ENCODE measurements at places on chromosomes 6 and 20.

- no peak for DNase-seq
Observed at GRCh38 chr6:23659125-23659524, 466.9 kb upstream of the NRSN1 start.

DNA sequence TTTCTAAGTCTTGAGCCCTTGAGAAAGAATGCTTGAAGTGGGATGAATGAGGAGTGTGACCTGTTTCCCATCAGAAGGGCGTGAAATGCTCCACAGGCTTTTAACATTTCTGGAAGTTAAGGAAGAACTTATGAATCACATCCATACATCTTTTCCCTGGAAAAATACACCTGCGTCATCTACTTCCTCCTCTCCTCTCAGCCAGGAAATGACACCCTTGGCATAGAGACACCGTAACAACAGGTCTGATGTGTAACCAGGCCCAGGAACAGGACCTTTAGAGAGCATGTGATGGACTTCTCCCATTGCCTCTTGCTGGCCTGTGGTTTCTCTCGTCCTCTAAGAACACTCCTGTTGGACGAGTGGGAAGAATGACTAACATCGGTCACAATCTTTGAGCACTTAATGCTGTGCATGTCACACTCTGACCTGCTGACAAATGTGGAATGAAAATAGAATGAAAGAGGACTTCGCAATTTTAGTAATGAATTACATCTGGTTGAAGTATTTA is 28.5 kb upstream of the CITED2 start:
- no peak for DNase-seq

DNA sequence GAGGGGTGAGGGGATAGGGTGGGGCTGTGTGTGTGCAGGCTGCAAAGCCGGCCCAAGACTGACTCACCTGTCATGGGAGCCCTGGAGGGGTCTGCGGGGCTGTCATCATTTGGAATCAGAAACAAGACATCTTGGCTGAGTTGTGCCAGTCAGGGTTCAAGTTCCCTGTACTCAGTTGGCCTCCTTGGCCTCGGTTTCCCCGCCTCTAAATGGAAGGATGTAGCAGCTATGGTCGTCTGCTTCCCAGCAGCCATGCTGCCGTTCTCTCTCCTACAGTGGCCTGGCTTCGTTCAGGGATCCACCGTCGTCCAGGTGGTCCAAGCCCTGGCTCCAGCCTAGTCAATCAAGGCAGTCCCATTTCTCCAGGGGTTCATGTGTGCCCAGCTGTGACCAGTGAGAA is 83.6 kb upstream of the PMEPA1 start:
- no peak for DNase-seq

DNA sequence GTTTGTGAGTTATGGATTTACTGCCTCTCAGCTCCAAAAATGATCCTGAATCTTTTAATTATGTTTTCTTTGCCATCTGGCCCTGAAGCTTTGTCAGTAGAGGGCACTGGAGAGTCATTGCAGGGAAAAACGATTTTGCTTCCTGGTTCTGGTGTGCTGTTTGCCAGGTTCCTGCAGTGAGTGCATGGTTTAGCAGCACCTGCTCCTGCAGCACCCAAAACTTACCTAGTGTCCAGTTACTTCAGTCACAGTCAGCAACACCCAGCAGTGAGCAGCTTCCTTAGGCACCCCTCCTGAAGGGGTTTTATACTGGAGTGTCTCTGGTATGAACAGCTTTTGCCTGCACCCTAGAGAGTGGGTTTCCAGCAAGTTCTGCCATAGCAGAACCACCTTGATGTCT is 6.0 kb upstream of the TRIM26 start:
- no peak for DNase-seq

DNA sequence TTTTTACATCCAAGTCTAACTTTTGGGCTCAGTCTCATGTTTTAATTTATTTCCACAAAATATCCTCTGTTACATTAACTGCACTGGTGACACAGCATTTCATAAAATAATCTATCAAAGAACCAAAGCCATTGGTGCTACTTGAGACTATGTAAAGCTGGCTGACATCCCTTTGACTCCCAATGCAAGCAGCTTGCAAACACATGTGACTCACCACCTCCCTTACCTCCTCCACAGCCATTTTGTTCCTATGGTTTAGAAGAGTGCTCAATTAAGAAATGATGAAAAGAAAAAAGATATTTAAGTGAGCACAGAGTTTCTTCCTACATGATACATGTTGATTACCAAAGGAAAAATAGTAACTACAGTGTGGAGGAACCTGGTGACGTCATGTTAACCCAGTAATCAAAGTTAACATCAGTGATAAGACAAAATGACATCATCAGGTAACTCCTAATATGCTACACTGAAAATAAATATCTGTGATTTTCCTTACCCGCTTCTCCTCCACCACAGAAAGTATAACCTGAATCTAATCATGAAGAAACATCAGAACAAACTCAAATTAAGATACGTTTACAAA is 53.3 kb upstream of the LGSN start:
- no peak for DNase-seq

DNA sequence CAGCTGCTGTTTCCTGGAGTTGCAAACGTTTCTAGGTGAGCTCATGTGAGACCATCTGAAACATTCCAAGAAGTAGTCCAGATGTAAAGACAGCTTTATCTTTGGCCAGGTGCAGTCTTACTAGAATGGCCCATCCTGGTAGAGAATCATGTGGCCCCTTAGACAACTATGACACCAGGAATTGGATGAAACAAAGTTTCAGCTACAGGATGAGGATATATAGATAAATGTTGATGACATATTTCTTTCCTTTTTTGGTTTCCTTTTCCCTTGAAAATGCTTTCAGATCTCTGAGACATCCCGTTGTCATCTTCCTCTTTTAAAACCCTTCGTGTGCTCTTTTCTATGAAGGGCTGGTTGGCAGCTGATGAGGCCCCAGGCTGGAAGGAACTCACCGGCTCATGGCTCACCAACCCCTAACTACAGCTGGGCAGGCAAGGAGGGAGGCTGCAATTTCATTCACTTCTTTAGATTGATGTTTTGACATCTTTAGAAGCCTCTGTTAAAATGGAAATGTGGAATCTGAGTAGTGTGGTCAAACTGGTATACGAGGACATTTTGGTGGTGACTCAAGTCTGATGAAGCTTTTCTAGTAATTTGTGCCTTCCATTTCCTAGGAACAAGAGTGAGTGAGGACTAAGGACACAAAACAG is 167.9 kb upstream of the TNFAIP3 start:
- DNase-seq, result no peak

DNA sequence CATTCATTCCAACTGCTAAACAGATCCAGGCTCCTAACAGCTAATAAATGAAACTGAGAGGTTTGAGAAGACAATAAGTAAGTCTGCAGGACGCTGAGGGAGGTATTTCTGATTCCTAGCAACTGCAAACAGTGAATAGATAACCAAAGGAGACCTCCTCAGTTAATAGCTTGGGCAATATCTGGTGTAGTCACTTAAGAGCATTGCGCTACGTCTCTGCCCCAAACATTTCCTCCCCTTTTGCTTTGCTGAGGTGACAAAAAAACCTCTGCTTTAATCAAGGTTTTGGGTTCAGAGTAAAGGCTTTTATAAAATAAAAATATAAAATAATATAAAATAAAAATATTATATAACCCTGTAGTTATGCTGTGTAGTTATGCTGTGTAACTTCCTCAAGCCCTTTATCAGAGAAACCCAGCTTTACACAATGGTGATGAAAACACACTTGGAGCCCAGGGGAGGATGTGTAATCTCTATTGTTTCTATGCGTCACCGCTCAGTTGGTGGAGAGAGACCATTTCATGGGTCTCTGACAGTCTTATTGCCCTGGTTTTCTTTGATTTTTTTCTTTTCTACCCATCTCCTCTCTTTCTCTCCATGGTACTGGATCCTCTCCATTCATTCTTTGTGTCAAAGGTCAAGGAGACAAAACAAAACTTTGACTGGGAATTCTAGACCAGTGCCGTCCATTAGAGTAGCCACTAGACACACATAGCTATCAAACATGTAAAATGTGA is 18.9 kb upstream of the CALHM5 start:
- DNase-seq, result no peak

GRCh38 chr6:25218346-25218745 is 60.8 kb upstream of the CARMIL1 start:
- DNase-seq, result no peak

DNA sequence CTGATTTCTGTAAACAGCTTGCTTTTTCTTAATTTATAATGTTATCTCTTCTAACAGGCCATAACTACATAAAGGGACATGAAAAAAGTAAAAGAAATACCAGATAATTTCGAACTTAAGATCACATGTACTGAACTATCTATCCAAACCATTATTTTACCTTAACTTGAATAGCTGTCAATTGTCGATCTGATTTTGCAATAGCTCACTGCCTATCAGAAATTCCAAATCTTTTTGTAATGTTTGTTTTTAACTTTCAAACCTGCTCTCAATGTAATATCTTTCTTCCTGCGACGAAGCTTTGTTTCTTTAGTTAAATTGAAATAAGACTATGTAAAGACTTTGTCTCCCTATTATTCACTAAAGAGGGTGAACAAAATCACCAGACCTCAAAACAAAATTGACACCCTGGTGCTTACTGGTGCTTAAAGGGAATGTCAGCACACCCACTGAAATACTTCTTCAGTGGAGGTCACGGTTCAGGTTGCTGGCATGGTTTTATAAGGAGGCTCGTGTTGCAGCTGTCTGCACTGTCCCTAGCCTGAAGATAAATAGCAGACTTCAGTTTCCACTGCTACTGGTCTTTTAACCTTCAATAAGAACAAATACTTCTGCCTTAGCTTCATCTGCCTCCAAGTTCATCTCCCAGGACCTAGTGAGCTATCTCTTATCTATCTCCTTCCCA is 117.5 kb upstream of the QKI start:
- peak; percentile 55 for DNase-seq

GRCh38 chr6:63882208-63882607 is 246.6 kb downstream of the PHF3 start:
- no peak for DNase-seq

- no peak for DNase-seq
Observed at GRCh38 chr6:91240878-91241603, 654.2 kb upstream of the MAP3K7 start.

DNA sequence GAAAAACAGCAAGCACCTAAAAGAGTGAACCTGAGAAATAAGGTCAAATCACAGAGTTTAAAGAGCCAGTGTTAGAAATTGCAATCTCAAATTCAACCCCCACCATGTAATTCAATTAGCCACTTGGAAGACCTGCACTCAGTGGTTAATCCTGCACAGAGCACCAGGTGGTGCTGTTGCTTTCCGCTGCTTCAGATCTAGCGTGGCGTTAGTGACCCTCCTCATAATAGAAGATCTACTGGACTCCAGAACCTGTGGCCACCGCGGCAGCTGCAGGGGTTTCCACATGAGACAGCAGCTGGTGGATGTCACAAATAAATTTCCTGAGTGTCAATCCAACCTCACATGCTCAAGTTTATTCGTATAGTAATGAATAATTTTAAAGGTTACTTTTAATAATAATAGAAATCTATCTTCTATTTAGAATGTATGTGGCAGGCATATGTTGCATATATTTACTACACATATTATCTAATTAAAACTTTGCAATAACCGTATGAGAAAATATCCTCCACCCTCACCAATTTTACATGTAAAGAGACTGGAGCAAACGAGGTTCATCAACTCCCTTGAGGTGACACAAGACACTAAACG is 84.4 kb downstream of the SYNE1 start:
- DNase-seq, result peak; percentile 74

GRCh38 chr6:235763-236360 is 56.4 kb upstream of the DUSP22 start:
- DNase-seq, result no peak

DNA sequence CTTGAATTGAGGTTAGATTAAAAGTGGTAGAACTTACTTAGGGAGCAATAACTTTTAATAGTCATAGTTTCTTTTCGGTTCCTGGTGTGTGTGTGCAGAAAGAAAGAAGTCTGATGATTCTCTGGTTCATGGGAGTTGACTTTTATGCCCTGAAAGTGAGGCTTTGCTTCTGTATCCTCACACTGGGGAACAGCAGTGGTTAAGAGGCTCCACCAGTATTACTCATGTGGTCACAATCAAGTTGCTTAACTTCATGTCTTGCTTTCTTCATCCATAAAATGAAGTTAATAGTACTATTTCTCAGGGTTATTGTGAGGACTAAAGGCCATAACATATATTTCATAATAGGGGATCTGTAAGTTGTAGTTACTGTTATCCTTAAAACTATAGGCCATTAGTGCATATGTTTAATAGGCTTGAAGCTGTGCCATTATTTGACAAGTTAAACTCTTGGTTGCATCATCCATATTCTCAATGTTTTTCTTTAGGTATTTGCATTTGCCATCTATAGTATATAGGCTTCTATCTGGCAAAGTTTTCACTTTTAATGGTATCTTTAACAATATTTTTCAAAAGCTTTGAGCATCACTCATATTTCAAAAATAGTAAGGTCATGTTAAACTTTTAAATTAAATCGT is 262.4 kb downstream of the PLCB1 start:
- DNase-seq, result no peak
